Cerebellar cortex (tissue), 1 donor: ENCODE measurements at places on chromosomes 1 and 21.

DNA sequence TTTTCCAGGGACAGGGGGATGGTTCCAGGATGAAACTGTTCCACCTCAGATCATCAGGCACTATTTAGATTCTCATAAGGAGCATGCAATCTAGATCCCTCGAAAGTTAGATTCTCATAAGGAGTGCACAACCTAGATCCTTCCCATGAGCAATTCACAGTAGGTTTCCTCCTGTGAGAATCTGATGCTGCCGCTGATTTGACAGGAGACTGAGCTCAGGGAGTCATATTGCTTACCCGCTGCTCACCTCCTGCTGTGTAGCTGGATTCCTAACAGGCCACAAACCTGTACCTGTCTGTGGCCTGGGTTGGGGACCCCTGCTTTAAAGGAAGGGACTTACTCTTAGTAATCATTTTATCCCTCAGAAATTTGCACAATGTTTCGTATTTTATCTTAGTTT, 9.3 kb downstream of the CTH start:
- no peak for DNase-seq

- no peak for DNase-seq
Measured at GRCh38 chr1:180579961-180580611, 21.3 kb downstream of the OVAAL start.

GRCh38 chr1:18176619-18177018, 69.0 kb downstream of the IGSF21 start:
- DNase-seq, result no peak

DNA sequence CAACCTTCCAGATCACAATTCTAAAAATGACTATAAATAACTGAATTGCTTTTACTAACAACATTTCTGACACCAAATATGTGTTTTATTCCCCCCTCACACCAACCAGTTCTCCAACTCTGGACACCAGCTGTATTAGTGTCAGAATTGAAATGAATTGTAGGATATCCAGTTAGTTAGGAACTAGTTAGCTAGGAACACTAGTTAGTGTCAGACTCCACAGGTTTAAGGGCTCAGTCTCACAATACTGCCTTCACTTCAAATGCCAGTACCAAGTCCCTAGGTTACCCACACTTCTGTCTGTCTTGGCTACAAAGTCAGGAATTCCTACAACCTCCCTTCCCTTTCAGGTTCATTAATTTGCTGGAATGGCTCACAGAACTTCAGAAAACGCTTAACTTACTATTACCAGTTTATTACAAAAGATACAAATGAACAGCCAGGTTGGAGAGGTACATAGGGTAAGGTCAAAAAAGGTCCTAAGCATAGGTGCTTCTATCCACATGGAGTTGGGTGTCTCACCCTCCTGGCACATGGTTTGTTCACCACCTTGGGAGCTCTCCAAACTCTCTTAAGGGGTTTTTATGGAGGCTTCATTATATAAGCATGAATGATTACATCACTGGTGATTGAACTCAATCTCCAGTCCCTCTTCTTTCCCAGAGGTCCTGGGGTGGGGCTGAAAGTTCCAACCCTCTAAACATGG, 4.2 kb downstream of the STXBP3 start:
- no peak for DNase-seq

DNA sequence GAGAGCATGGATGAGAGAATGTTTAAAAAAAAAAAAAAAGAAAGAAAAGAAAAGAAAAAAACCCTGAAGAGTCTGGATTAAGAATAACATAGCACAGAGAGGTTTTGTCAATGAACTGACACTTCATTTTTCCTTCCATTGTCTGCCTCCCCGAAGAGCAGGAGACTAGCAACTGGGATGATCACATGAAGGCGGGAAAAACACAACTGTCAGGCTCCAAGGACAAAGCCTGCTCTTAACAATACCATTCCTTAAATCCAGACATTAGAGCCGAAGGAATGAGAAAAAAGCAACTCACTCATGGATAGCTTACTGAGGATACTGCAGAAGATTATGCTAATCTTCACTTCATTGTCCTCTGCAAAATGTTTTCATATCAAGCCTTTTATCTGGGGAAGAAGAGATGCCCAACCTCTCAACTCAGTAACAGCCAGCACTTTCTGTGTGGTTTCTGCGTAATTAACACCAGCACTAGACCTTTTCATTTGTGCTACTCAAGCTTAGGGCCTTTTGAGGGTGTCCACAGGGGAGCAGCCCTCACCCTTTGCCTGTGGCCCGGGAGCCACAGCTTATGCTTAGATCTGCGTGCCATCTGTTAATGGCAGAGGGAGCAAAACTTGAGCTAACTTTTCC, 182.3 kb downstream of the BARHL2 start:
- DNase-seq, result no peak
